ENCODE measurements at places on chromosomes 7 and 10.

DNA sequence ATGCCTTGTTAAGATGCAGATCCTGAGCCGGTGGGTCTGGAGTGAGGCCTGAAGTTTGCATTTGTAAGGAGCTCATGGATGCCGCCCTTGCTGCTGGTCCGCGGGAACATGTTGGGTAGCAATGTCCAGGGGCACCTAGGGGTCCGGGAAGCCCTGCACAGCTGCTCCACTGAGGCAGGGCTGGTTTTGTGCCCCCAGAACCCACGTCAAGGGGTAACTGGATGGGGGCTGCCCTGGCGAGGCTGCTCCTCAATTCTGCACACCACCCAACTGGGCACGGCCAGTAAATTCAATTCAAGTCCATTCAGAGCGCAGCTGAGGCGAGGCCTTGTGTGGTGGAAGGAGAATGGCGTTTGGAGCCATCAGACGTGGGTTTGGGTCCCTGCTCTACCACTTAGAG, 246.3 kb upstream of the PITRM1 start:
- no peak for DNase-seq

DNA sequence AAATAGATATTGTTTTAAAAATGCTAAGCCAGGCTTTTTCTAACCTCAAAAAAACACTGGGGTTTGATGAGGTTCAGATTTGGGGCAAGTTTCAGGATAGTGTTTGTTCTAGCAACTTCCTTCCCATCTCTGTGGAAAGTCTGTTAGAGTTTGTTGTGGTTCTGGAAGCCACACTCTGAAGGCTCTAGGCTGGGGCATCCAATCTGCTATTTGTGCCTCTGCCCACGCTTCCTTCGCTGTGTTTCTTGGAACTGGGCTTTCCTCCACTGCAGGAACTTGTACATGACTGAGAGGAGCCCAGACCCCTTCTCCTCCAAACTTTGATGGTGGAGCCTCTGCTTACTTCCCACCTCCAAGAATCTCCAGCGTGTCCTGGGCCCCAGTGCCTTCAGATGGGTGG, 108.5 kb upstream of the SLC25A13 start:
- no peak for DNase-seq

GRCh38 chr10:75018251-75018650, 93.2 kb upstream of the SAMD8 start:
- DNase-seq: no peak

GRCh38 chr10:97412891-97413304, 11.8 kb upstream of the RRP12 start:
- DNase-seq: no peak

DNA sequence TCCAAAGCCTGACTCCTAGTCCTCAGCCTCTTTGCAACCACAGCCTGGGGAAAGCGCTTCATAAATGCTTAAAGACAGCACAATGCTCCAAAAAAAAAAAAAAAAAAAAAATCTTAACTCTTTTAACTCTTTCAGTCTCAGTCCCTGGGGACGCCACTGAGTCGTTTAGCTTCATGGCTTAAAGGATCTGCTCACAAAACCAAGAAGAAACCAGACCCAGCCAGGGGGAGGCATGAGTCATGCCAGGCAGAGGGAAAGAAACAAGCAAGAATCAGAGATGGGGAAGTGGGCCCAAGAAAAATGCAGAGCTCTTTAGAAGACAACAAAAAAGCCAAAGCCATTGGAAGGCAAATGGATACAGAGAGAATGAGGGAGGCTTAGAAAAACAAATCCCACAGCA, 32.5 kb upstream of the DOCK1 start:
- DNase-seq: no peak

- DNase-seq: no peak
Observed at GRCh38 chr10:35316218-35316967, 19.9 kb upstream of the CCNY start.

DNA sequence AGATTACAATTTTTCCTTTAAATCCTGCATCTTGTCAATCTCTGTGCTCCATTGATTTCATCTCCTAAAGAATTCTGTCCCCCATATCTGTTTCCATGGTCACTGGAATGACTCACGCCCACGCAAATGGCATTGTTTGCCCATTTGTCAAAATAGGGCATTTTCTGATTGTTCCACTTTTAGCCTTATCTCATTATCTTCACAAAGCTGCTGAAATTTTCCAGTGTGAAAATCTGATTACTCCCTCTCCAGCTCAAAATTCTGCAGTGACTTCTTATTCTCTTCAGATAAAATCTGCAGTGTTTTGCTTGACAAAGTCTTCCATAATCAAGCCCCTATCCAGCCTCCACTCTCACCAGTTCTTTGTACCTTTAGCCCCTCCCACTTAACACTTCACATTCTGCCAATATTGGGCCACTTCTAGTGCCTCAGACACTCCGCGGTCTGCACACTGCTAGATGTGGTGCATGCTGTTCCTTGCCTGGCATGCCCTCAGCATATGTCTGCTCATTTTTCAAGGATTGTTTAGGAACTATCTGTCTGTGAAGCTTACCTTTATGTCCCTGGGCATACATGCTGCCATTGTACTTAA, 33.9 kb upstream of the CTTNBP2 start:
- DNase-seq: no peak

- no peak for DNase-seq
Observed at GRCh38 chr10:30868611-30869010, 163.1 kb downstream of the ZNF438 start.

DNA sequence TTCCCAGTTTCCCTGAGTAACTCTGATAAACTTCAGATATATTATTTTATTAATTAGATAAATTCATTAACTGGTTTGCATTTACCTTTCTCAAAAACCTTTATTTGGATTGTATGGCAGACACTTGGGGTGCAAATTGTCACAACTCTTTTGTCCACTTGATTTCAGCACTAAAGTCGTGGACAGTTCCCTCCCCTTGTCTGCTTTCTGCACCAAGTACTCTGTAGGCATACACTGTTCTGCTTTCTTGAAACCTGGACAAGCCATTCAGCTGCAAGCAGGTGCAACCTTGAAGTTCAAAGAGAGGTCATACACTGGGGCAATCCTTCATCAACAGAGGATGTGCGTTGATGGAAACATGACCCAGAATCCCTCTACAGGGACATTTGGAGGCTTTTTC, 162.9 kb downstream of the ARL5B start:
- no peak for DNase-seq

DNA sequence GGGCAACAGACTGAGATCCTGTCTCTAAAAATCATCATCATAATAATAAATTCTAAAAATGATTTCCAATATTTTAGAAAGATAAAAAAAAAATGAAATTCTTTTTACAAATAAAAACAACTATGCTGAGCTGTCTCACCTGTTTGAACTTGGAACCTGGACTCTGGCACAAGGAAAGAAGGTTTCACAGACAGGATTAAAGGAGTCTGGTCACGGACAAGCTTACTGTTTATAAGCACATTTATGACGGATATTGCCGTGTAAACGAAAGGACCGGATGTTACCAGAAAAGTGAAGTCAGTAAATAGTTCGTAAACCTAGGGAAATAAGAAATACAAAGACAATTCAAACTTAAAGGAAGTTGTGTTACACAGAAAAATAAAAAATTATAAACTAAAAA, 70.2 kb downstream of the KIAA1549 start:
- DNase-seq: no peak

- no peak for DNase-seq
Observed at GRCh38 chr7:151076863-151077704, 3.5 kb downstream of the FASTK start.

DNA sequence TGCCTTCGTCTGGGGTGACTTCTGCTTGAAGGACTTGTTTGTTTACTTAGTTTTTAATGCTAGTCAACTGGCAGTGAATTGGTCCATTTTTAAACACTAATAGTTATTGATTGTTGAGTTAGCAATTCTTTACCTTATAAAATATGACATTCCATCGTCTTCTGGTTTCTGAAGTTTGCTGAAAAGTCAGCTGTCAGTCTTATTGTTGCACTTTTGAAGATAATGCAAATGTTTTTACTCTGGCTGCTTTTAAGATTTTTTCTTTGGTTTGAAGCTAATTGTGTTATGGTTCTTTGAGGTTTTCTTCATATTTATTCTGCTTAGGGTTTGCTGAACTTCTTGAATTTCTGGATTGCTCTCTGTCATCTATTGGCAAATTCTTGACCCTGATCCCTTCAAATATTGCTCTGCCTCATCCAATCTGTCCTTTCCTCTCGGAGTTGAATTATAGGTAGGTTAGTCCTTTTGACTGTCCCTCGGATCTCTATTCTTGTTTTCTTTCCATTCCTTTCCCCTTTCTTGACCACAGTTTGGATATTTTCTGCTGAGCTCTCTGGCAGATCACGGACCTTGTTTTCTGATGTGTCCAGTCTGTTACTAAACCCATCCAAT, 24.2 kb downstream of the MGMT start:
- DNase-seq: no peak

DNA sequence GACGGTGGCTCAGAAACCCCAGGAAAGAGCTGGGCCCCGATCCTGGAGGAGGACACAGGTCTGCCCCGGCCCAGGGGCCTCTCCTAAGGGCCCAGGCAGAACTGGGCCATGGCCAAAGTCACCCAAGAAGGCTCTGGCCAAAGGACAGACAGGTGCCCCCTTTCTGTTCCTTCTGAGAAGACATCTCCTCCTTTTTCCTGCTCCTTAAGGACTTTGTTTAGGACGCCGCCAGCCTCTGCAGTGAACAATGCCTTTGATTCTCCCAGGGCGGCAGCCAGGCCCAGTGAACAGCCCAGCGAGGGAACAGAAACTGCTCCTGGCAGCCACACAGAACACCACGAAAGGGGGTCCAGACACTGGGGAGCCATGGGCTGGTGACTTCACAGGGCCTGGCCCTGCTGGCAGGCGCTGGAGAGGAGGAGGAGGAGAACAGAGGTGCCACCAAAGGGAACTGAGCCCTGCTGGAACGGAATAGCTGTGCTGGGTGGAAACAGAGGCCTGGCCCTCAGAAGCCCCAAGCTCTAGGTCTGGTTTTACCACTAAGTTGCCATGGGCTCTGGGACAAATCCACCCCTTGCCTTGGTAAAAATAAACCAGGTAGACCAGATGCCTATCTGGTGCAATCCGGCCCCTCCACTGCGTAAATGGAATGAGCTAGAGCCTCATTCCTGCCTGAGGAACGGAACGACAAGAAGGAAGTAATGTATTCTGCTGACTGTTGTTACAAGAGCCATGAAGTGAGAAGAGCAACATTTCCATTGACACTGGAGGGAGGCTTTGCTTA, 163.3 kb upstream of the RHEB start:
- DNase-seq: no peak

GRCh38 chr7:99380823-99381663, 6.5 kb downstream of the ARPC1B start:
- no peak for DNase-seq

Measured in NCI-H2081 treated with DMSO at 0.1 percent for 48 hours (cell line).